ENCODE measurements at places on chromosomes 7 and 10. TPM values are rescaled to one million over a fixed set of nuclear protein-coding genes. Genes with fewer than 3 reads are reported as not detected.

GRCh38 chr10:57992321-57993077 is 275.2 kb downstream of the IPMK start:
- no peaks in the 10 kb centered on the region for H3K36me3 ChIP-seq
- no peak for DNase-seq
- H3K27me3 ChIP-seq = no peaks in the 10 kb centered on the region
- H3K4me1 ChIP-seq = no peaks in the 10 kb centered on the region
- H3K4me3 ChIP-seq = no peak overlapping the region

- no peaks in the 10 kb centered on the region for H3K4me1 ChIP-seq
- DNase-seq = peak; percentile 14
- no peak overlapping the region for H3K27ac ChIP-seq
- H3K27me3 ChIP-seq = no peaks in the 10 kb centered on the region
Observed at GRCh38 chr10:11295492-11295891, 277.8 kb downstream of the CELF2 start.

GRCh38 chr7:12872487-12872886 is 185.1 kb downstream of the ARL4A start:
- no peak overlapping the region for H3K4me3 ChIP-seq
- no peaks in the 10 kb centered on the region for H3K4me1 ChIP-seq
- DNase-seq = no peak
- H3K27me3 ChIP-seq = no peaks in the 10 kb centered on the region

DNA sequence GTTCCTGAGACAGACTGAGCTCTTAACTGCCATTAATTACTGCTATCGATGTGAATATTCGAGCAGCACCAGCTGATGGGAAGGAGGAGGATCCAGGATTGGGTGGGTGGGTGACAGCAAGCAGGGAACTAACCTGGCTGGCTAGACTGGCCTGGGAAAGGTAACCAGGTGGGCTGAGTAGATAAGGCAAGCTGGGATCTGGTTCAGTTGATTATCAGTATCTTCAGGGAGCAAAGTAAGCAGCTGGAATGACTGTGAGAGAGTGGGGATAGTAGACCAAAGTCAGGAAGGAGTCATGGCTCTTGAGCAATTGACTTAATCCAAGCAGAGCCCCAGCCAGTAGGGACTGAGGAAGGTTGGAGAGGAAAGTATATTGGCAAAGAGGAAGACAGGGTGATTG is 46.9 kb upstream of the KMT2E start:
- no peak overlapping the region for H3K4me3 ChIP-seq
- no peaks in the 10 kb centered on the region for H3K27me3 ChIP-seq
- H3K27ac ChIP-seq = no peak overlapping the region

- H3K27ac ChIP-seq = no peak overlapping the region
- no peaks in the 10 kb centered on the region for H3K36me3 ChIP-seq
- H3K27me3 ChIP-seq = no peaks in the 10 kb centered on the region
- H3K4me3 ChIP-seq = no peak overlapping the region
Observed at GRCh38 chr10:21289961-21290360, 235.5 kb downstream of the SKIDA1 start.

The RAB19 gene
- total RNA-seq = not detected

The ASB10 gene
- total RNA-seq = not detected
